GM18507 (cell line): ENCODE measurements at places on chromosomes 16 and 17.
A peak's percentile ranks its signal among the peaks of the same experiment; 100 is the strongest.

DNA sequence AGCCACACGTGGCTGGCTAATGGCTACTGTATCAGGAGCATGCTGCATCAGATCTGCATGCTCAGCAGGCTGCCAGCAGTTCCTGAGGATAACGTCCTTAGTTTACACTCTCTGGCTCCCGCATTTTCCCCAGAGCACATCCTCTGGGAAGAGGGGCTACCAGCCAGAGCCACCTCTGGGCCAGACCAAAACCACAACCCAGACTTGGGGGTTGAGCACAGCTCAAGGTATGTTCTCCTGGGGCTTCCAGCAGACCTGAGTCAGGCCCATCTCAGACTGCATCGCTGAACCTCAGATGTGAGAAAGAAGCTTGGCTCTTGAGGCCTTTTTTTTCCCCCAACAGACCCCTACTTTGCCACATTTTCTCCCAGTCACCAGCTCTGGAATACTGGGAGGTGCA is 23.7 kb upstream of the WSCD1 start:
- DNase-seq: no peak

GRCh38 chr17:54111576-54111975 is 288.8 kb downstream of the KIF2B start:
- DNase-seq: no peak

- peak; percentile 74 for DNase-seq
Observed at GRCh38 chr17:43900183-43900857, 7.0 kb downstream of the MPP2 start.

DNA sequence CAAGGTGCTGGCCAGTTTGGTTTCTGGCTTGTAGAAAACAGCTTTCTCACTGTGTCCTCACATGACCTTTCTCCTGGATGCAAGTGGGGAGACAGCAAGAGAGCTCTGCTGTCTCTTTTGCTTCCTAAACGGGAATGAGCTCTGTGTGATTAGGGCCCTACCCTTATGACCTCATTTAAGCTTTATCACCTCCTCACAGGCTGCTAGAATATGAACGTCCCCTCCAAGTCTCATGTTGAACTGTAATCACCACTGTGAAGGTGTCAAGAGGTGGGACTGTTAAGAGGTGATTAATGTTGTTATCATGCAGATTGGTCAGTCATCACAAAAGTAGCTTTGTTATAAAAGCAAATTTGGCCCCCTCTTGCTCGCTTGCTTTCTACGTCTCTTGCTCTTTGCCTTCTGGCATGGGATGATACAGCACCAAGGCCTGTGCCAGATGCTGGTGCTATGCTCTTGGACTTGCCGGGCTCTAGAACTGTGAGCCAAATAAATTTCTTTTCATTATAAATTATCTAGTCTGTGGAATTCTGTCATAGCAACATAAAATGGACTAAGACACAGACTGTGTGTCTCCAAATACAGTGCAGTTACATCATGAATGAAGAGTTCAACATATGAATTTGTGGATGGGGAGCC is 14.8 kb upstream of the POLR3E start:
- DNase-seq: no peak

DNA sequence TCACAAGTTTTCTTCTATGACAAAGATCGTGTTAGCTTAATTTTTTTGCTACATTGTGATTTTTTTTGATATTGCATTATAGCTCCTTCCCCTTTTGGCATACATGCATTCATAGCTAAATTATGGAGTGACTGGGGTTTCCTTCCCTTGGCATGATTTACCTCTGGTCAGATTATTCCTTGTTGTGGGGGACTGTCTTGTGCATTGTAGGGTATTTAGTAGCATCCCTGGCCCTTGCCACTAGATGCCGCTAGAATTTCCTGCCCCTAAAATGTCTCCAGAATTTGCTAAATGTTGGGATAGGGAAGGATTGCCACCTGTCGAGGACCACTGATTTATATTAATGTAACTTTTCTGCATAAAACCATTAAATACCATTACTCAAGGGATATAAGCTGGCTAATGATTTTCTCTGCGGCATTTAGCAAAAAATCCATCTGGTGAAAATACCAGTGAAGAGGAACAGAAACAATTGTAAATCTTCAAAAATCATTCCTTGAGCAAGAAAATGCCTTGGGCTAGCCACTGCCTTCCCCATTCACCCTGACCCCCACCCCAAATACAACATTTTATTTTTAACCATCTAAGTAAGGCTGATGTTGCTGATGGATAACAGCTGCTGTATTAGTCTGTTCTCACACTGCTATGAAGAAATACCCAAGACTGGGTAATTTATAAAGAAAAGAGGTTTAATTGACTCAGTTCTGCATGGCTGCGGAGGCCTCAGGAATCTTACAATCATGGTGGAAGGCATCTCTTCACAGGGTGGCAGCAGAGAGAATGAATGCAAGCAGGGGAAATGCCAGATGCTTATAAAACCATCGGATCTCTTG is 195.2 kb downstream of the MAP2K6 start:
- DNase-seq: no peak

DNA sequence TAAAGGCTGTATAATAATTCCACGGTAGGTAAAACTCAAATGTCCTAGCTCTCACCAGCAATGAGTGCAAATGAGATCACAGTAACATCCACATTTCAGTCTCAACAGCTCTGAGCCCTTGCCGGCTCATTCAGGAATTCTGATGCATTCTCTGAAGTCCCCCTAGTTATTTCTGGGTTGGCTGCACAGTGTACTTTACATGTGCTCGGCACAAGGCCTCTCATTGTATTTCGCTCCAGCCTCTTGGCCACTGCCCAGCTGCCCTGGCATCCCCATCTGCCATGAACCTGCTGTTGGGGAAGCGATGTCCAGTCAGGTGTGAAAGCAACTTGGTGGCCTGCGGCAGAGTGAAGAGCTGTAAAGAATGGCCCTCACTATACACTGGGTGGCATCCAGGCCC is 14.3 kb downstream of the PRCD start:
- no peak for DNase-seq

GRCh38 chr16:29141586-29142324 is 156.9 kb downstream of the LAT start:
- no peak for DNase-seq

GRCh38 chr16:17724242-17724898 is 253.6 kb upstream of the XYLT1 start:
- no peak for DNase-seq

- peak; percentile 58 for DNase-seq
Observed at GRCh38 chr16:67278773-67279295, 498 bp upstream of the PLEKHG4 start.

- DNase-seq: no peak
Observed at GRCh38 chr17:30964876-30965275, 6.0 kb upstream of the RNF135 start.

DNA sequence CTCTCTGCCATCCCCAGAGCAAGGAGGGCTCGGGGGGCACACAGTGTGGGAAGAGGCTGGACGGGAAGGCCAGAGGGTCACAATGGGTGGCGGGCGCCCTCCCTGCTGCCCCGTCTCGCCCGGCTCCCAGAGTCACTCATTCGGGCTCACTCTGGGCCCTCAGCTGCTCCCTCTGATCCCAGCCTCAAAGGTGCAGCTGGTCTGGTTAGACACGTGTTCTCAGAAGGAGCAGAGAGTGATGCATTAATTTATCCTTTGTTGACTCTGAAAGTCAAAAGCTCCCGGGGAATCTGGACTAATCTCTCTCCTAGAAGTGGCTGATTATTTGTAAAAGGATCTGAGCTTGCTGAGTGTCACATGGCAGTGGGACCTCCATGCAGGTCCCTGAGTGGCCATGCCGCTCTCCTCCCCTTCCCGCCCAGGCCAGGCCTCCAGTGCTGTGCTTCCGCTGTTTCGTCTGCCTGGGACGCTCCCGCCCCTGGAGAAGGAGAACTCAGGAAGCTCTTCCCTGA is 87.5 kb downstream of the SEC14L1 start:
- no peak for DNase-seq

- no peak for DNase-seq
Observed at GRCh38 chr16:81321536-81321935, 6.8 kb downstream of the GAN start.

DNA sequence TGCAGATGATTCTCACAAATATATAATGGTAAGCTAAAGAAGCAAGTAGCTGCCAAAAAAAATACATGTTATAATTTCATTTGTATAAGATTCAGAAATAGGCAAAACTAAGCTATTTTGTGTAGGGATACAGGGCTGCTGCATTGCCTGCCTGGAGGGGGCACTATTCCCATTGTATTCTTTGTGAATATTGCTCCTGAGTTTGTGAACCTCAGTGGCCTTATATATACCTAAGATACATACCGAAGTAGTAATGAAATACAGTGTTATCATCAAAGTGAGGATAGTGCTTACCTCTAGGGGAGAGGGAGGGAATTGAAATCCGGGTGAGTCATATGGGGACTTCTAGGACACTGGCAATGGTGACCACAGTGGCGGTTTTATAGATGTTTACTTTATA is 53.5 kb downstream of the C17orf58 start:
- no peak for DNase-seq

GRCh38 chr16:12637002-12637401 is 166.7 kb downstream of the CPPED1 start:
- no peak for DNase-seq

GRCh38 chr16:56973294-56973689 is 11.5 kb downstream of the CETP start:
- DNase-seq: no peak

DNA sequence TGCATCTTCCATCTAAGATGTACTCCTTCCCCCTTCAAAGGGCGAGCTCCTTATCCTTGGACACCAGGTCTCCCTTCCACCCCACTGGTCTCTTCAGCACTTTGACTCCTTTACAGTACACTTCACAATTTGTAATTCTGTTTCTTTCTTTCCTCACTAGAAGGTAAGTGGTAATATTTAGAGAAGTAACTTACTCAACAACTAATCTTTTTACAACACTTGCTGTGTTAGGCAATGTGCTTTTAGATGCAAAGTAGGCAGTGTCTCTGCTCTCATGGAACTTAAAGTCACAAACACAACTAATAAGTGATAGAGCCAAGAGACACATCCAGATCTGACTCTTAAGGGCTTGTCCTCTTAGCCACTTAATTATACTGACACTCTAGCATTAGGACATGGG is 6.4 kb downstream of the SIAH1 start:
- DNase-seq: no peak

DNA sequence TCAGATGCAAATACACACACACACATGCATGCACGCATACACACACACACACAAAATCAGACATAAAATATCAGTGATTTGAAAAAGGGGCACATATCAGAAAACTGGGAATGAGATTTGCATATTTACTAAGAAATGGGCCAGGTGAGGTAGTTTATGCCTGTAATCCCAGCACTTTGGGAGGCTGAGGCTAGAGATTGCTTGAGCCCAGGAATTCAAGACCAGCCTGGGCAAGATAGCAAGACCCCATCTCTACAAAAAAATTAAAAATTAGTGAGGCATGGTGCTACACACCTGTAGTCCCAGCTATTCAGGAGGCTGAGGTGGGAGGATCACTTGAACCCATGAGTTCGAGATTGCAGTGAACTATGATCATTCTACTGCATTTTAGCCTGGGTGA is 22.4 kb upstream of the PNPO start:
- no peak for DNase-seq

DNA sequence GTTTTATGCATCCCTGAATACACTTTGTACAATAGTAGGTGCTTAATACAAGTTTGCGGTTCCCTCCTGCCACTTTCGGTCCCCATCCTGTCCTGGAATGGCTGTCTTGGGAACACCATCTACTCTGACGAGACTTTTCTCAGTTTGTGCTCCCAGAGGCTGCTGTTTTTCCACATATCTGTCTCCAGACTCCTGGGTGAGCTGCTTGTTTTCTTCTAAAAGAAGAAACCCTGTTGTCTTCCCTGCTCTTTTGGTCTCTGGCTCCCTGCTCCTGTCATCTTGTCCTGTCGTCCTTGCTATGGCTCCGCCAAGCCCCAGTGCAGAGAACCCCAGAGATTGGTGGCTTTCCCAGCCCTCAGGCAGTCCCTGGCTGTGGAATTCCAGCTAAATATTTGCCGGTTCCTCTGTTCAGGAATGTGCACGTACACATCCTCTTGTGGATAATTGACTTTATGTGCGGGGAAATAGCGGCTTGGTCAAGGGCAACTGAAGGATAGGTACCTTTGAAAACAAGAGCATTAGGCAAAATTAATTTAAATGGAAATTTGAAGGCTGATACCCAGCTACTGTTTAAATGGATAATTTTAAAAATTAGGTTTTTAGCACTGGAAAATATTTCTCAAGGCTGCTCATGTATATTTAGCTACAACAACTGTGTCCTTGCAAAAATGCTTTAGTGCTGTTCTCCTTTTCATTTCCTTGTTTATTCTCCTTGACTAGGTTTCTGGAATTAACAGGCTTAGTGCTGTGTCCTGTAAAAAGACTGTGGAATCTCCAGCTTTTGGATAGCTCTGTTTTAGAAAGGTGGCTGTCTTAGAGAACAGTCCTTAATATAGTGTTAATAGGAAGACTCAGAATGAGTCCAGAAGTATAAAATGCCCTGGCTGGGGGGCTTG is 50.2 kb upstream of the SLC12A3 start:
- DNase-seq: no peak

DNA sequence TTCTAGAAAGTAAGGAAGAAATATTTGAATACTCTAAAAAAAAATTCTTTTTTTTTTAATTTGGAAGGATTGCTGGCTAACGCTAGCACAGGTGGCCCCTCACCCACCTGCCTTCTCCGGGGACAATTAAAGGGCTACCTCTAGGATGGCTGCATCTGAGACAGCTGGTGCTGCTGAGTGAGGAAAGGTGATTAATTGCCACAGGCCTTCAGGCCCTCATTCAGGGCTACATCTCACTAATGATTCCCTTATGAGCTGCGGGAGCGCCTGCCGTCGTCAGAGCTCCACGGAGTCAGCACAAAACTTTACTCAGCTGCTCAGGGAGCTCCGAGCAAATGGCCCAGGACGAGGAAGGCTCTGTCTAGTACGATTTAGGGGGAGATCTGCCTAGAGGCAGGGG is 27.0 kb upstream of the AKTIP start:
- no peak for DNase-seq

DNA sequence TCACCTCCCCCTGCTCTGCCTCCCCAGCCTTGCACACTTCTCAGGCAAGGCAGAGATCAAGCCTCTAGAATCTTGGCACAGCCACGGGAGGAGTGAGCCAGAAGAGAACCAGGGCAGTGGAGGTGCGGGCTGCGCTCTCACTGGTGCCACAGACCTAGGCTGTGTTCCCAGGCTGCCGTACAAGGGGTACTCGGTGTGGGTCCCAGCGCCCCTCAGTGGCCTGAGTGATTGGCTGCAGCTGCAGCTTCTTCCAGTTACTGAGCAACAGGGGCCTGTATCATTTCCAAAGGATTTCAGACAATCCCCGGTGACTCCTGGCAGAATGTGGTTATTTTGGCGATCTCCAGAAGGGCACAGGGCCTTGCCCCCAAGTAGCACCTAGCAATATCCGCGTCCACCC is 1852.1 kb downstream of the TP53TG3F start:
- no peak for DNase-seq

DNA sequence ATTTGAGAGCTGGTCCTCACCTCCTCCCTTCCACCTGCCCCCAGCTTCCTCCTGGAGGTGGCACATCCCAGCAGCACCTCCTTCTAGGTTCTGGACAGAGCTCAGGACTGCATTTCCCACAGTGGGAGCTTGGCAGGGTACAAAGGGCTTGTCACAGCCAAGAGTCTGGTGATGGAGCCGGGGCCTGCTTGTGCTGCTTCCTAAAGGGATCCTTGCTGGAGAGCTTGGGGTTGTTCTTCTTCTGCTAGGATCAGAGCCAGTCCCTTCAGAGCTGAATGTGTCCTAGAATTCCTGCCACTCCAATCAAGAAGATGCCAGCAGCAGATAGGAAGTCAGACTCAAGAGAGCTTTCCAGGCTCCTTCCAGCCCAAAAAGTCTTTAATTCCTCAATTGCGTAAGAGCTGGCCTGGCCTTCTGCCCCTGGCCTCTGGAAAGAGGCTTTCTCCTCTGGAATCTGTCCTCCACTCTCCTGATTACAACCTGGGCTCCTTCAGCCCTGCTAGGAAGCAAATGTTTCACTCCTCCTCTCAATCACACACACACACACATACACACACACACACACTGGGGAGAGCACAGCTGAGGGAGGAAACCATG is 4.4 kb downstream of the CD300E start:
- no peak for DNase-seq
